ENCODE measurements at places on chromosomes 6 and 20. TPM values are rescaled to one million over a fixed set of nuclear protein-coding genes. Genes with fewer than 3 reads are reported as not detected.

The SULF2 gene
- total RNA-seq, result 105 TPM

The SIRPB1 gene
- 0.77 TPM for total RNA-seq

The CSTF1 gene
- 26.0 TPM for total RNA-seq

The SLC22A7 gene
- total RNA-seq, result not detected

The PXMP4 gene
- total RNA-seq, result 6.0 TPM
